ENCODE measurements at places on chromosomes 4 and X. TPM values are rescaled to one million over a fixed set of nuclear protein-coding genes. Genes with fewer than 3 reads are reported as not detected.

DNA sequence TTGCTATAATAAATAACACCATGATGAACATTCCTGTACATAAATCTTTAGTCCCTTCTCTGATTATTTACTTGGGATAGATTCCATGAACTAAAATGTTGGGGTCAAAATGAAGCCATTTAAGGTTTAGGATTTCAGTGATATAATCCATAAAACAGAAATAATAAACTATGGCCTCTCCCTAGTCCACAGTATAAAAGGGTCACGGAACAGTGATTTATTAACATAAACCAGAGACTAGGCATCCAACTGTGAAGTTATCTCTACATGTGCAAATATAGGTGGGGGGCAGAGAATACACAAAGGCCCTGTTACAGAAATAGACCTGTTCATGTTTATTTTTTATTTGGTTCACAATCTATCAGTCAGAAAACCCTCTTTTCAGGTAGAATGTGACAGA lies 499.1 kb upstream of the SLIT2 start:
- no peak for DNase-seq

DNA sequence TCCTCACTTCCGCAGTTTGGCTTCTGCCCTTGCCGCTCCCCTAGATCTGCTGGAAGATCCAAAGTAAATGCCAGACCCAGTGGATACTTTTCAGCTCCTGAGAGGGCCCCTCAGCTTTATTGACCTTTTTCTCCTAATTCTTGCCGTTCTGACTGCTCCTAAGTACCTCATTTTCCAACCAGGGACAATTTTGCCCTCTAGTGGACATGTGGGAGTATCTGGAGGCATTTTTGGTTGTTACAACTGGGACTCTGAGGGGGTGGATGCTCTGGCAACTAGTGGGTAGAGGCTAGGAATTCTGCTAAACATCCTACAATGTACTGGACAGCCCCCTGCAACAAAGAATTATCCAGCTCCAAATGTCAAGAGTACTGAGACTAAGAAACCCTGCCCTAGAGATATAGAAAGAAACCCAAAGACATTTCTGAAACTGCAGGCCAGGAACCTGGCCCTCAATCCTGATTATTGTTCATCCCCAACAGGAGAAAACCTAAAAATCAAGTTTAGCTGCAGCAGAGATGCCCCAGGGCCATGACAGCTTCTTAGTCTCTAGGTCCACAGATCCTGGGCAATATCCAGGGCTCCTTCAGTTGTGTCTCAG lies 3.4 kb downstream of the TEX13B start:
- no peak for DNase-seq

DNA sequence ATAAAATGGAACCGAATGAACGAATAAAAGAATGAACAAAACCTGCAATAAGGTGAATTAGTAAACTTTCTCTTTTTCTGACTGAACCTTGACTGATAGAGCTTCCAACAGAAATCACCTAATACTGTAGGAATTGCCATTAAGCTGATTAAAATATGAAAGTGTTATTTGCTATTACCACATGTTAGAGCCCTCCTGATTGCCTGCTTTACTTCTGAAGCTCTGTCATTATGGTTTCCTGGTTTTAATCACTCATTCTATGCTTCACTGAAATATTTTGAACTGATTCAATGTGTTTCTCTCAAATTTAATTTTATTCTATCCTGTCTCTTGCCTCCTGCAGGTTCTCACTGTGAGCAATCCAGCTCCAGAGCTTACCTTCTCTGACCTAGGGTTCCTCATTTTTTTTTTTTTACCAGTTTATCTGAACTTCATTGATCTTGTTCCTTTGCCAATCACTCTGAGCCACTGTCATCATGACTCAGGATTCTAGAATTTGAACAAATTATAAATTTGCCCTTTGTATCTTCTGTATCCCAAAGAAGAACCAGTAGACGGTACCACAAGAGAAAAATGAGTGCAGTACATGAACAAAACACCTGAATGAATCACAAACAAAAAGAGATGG lies 48.1 kb upstream of the UGT2B15 start:
- no peak for DNase-seq

Gene ADH1A
- total RNA-seq: 0.31 TPM

DNA sequence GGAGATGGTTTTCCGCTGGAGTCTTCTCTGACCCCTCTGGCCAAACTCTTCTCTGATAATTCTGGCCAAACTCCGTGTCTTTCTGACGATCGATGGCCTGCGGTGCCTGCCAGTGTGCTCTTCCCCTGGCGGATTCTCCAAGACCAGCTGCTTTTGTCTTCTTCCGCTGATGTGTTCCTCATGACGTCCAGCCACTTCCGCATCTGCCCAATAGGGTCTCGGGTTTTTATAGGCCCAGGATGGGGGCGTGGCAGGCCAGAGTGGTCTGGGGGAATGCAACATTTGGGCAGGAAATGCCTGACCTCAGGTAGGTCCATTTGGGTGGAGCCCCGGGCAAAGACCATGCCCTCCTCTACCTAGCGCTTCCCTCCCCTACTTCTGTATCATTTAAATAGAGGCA lies 1542.1 kb downstream of the STIM2 start:
- peak; percentile 70 for DNase-seq

Gene MMRN1
- 4.8 TPM for total RNA-seq

DNA sequence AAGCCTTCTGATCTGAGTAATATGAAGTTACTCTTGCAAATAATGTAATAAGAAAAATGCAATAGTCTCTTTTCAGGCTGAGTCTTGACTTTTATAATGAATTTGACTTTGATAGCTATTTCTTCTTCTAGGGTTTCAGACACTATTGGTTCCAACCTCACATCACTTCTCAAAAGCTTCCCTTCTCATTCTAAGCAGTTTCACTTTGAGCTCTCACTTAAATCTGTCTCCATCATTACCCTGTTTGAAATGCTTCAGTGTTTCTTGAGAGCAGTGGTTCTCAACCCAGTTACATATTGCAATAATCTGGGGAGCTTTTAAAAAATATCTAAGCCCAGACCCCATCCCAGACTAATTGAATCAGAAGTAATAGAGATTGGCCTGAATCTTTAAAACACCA lies 40.5 kb upstream of the BMP2K start:
- DNase-seq: no peak

Gene FAM47C
- total RNA-seq: 2.4 TPM

GRCh38 chr4:158945529-158946108 lies 157.3 kb upstream of the RAPGEF2 start:
- no peak for DNase-seq
